ENCODE measurements at places on chromosomes 2 and 18.

DNA sequence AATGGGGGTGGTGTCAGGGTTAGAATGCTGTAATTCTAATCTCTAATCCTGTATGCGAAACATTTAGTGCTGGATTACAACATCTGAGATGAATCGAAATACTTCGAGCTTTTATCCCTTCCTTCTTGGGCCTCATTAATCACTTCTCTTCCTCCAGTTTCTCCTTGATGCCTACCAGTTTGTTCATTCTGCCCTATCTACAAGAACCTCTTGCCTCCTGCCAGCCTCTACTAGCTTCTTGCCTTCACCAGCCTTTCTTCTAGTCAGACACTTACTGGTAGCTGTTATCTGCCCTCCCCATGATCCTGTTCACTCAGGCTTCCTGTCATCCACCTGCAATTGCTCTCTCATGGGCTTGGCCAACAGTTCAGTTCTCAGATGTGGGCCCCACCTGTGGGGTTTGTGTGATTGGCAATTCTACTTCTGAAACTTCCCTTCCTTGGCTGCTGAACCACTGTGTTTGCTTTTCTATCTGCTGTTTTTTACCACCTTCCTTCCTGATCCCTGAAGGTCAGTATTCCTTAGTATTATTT, 15.4 kb upstream of the FARP2 start:
- DNase-seq, result no peak

- no peak for DNase-seq
Observed at GRCh38 chr2:46787364-46787763, 128.2 kb downstream of the MCFD2 start.

DNA sequence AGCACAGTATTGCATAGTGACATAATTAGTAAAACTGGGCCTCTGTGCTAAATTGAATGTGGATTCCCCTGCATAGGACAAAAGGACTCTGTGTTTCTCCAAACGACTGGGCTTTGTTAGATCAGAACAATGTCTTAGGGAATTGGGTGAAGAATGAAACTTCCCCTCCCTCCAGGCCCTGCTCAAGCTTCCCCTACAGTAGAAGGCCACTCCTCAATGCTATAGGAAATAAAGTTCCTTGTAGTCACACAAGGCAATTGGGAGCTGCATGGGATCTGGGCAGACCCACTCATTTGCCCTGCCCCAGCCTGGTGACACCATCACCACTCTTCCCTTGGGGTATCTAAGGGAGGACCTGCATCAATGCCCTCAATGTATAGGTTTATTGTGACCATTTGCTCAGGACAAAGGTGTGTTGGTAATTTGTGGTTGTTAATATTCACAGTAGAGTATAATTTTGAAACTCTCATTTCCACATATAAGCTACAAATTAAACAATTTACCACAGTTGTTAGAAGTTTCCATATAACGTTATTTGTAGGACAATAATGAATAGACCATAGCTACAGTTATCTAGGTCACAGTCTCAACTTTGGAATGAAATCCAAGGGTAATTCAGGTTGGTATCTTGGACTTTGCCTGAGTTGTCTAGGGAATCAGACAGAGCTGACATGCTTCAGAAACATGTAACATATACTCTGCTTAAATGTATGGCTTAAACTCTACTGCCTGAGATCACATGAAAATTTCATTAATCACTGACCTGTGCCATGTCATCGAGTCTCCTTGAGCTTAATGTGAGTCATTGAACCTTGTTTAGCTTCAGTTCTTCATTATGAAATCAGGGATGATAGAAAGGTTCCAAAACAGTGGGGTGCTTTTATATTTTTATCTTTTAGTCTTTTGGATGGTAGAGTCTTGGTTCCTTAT, 64.8 kb upstream of the DARS1 start:
- no peak for DNase-seq

DNA sequence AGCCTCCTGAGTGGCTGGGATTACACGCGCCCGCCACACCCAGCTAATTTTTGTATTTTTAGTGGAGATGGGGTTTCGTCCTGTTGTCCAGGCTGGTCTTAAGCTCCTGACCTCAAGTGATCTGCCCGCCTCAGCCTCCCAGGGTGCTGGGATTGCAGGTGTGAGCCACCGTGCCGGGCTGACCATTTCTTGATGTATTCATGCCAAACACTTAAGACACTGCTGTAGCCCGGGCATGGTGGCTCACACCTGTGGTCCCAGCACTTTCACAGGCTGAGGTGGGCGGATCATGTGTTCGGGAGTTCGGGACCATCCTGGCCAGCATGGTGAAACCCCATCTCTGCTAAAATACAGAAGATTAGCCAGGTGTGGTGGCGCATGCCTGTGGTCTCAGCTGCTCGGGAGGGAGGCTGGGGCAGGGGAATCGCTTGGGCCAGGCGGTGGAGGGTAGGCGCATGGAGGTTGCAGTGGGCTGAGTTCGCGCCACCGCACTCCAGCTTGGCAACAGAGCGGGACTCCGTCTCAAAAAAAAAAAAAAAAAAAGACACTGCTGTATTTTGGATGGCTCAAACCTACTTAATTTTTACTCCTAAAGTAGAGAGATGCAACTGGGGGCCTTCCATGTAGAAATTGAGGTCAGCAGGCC, 140.8 kb downstream of the NUP35 start:
- no peak for DNase-seq

DNA sequence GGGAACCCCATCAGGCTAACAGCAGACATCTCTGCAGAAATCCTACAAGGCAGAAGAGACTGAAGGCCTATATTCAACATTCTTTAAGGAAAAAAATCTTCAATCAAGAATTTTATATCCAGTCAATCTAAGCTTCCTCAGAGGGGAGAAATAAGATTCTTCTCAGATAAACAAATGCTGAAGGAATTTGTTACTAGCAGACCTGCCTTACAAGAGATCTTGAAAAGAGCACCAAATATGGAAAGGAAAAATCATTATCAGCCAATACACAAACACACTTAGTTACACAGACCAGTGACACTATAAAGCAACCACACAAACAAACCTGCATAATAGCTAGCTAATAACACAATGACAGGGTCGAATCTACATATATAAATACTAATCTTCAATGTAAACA, 96.5 kb downstream of the SUCLG1 start:
- DNase-seq, result no peak

All from stimulated activated CD8-positive, alpha-beta memory T cell treated with anti-CD3 and anti-CD28 coated beads, Interleukin-4, amount 100 ng/mL, for 24 hours (primary cell).